Stimulated activated CD4-positive, alpha-beta T cell treated with anti-CD3 and anti-CD28 coated beads, Interleukin-12 subunit alpha, Interleukin-12 subunit beta, amount 100 ng/mL, for 4 hours (primary cell): ENCODE measurements at places on chromosomes 16 and 17.

- no peak for DNase-seq
These were observed 26.3 kb upstream of the CBX4 start for GRCh38 chr17:79865351-79866210.

- DNase-seq, result no peak
These were observed 173.6 kb downstream of the PHKB start for GRCh38 chr16:47634727-47635126.

DNA sequence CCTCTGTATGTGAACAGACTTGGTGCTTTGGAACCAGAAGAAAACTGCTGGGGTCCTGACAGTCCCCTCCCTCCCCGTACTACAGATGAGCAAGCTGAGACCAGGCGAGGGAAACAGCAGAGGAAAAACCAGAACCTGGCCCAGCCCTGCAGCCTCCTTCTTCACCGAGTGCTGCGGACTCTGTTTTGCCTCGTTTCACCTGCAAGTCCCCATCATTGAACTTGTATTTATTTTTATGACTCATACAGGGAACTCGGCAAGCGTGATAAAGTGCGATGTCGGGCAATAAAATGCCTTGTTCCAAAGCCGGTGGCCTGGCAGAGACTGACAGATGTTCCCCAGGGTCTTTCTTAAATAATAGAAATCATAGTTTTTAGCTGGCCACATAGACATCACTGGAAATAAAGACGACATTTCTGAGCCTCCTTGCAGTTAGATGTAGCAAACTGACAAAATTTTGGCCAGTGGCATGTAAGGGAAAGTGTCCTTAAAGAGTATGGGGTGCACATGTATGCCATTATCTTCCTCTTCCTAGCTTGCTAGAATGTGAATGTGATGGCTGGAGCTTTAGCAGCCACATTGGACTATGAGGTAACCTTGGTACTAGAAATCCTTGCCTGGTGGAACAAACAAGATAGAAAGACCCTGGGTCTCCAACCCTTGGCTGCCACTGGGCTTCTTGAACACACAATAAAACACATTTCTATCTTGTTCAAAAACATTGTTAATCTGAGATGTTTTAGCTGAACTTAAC is 128.6 kb downstream of the IRF8 start:
- DNase-seq, result no peak

DNA sequence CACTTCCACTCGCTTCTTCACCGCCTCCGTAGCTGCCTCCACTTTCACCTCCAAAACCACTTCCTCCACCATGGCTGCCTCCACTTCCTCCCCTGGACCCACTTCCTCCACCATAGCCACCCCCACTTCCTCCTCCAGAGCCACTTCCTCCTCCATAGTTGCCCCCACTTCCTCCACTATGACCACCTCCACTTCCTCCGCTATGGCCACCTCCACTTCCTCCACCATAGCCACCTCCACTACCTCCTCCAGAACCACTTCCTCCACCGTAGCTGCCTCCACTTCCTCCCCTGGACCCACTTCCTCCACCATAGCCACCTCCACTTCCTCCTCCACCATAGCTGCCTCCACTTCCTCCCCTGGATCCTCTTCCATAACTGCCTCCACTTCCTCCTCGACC is 4.5 kb downstream of the KRT9 start:
- DNase-seq, result no peak

GRCh38 chr16:65202461-65202860 is 80.6 kb upstream of the CDH11 start:
- DNase-seq, result no peak

GRCh38 chr17:66764506-66764905 is 70.4 kb upstream of the CACNG5 start:
- DNase-seq, result no peak

- DNase-seq, result no peak
These were observed 49.0 kb upstream of the DHX40 start for GRCh38 chr17:59516451-59516850.

- DNase-seq, result no peak
These were observed 1.4 kb downstream of the MMD start for GRCh38 chr17:55420067-55420775.
